ENCODE measurements at places on chromosomes 11 and 22. TPM values are rescaled to one million over a fixed set of nuclear protein-coding genes. Genes with fewer than 3 reads are reported as not detected.

The NCAM1 gene
- 0.97 TPM for polyA plus RNA-seq

The PHF21A gene
- polyA plus RNA-seq = 21.7 TPM

The DCDC1 gene
- polyA plus RNA-seq = 0.58 TPM

The ART5 gene
- polyA plus RNA-seq = 6.4 TPM

The OR4D9 gene
- polyA plus RNA-seq = not detected

The A4GALT gene
- polyA plus RNA-seq = 7.0 TPM
